Heart left ventricle (tissue), 16 donors: ENCODE measurements at places on chromosomes 7 and 10. TPM values are rescaled to one million over a fixed set of nuclear protein-coding genes. Genes with fewer than 3 reads are reported as not detected.

GRCh38 chr7:112280267-112280666 is 73.8 kb downstream of the ZNF277 start:
- no peak for DNase-seq

Gene OR2A42
- total RNA-seq: not detected

Gene PI4K2A
- 17.3 TPM for total RNA-seq

DNA sequence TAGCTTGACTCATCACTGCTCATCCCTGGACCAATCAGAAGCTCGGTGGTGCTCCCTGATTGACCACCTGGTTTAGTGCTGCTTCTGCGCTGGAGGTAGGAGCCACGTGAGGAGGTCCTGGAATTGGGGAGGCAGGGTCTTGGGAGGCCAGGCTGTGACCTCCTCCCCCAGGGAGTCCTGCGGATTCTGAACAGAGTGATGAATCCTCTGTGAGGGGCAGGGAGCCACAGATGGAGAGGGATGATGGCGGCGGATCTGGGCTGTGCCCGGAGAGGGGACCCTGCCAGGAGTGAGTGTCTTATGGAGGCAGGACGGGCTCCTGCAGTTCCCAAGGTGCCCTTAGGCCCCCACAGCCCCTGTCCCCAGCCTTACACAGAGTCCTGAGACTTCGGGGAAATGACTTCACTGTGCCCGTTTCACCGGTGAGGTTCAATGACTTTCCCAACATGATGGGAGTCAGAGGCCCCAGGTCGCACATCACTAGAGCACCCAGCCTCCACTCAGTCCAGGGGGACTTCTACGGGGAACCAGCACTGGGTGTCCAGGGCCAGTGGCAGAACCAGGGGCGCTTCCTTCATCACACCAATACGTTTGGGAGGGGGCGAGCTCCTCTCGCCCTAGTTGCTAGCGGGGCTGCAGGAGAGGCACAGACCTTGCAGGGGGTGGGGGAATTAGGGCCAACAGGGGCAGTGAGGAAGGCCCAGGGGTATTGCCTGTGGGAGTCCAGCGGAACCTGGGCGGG is 48.9 kb downstream of the FKBP6 start:
- no peak for DNase-seq

Gene H2BK1
- total RNA-seq: not detected

DNA sequence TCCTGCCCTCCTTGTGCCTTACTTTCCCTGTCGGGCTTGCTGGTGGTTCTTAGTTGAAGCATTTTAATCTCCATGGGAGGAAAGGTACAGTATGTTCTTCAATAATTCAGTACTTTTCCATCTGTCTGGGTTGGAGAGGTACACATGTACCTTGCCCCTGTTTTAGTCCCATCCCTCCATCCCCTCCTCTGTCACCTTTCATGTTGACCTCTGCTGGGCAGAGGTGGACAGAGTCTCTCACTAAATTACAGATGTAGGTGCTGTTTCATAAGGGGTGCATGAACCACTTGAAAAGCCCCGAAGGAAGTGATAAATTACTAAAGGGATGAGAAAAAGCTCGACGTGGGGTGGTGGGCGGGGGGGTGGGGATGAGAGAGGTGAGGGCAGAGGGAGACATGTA is 5.4 kb downstream of the AGFG2 start:
- DNase-seq: no peak

- no peak for DNase-seq
These were observed 182.6 kb downstream of the NEBL start for GRCh38 chr10:20714518-20714917.

DNA sequence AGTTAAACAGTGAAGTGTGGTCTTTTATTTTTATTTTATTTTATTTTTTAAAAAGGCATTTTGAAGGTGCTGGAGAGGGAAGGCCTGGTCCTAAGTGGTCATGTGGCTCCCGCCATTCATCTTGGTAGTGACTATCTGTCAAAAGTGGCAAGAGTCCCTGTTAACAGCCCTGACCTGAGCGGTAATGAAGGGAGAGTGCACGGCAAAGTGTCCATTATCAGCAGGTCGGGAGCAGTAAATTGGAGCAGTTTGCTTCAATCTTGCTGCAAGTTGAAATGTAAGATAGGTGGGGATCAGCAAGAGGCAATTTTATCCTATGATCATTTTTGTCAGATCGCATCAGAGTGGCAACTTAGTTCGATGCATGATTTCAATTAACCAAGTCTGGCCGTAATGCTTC is 227.4 kb upstream of the SP4 start:
- DNase-seq: no peak

- DNase-seq: peak; percentile 67
These were observed at the start of gene HHEX for GRCh38 chr10:92689663-92690210. HHEX (plus strand) TSS chr10:92689955; CDS start chr10:92689987, 32 bp downstream.

- no peak for DNase-seq
These were observed at the start of gene HOXA5 for GRCh38 chr7:27143023-27143949. HOXA5 (minus strand) TSS chr7:27143681; CDS start chr7:27143607, 74 bp downstream.

Gene SAP25
- 1.4 TPM for total RNA-seq

Gene OGDHL
- total RNA-seq: 7.0 TPM

GRCh38 chr7:82430500-82431465 is 12.8 kb downstream of the CACNA2D1 start:
- no peak for DNase-seq

DNA sequence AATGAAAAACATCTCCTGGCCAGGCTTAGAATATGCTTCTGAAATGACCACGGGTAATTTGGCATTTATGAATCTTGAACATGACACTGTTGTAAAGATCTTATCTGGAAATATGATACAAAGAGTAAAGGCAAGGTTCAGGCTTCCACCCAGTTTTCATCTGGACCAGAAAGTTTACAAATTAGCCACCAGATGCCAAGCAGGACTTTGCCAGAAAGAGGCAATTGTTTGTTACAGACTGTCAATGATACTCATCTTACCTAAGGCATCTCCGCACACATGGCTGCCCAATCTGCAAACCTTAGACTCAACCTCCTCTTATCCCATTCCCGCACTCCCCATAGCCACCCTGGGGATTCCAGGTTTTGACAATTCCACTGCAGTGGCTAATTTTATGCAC is 795.3 kb downstream of the TYW1 start:
- no peak for DNase-seq

Gene SLC13A1
- total RNA-seq: not detected

- DNase-seq: no peak
These were observed 33.9 kb upstream of the SEMA3A start for GRCh38 chr7:84228526-84228925.

- DNase-seq: no peak
These were observed 29.8 kb upstream of the FGFR2 start for GRCh38 chr10:121627876-121628581.

Gene OR6B1
- not detected for total RNA-seq

- no peak for DNase-seq
These were observed 72.6 kb downstream of the FOXP2 start for GRCh38 chr7:114487174-114487573.

DNA sequence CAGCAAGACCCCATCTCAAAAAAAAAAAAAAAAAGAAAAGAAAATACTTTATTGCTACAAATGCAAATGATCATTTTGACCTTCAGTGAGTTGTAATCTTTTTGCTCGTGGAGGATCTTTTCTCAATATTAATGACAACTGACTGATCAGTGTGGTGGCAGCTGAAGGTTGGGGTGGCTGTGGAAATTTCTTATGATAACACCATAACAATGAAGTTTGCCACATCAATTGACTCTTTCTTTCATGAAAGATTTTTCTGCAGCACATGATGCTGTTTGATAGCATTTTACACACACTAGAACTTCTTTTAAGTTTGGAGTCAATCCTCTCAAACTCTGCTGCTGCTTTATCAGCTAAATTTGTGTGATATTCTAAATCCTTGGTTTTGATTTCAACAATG is 12.4 kb upstream of the CCDC7 start:
- DNase-seq: no peak

DNA sequence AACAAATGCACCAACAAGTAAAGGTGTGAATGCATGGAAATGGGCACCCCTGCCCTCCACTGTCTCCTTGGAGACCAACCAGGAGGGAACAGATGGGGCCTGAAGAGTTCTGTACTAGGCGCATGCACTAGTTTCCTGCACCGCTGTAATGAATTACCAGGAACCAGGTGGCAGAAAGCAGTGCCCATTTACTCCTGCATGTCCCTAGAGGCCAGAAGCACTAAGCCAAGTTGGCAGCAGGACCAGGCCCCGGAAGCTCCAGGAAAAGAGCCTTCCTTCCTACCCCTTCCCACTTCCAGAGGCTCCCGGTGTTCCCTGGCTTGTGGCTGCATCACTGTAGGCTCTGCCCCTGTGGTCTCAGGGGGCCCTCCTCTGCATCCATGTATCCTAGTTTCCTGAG is 237.5 kb upstream of the PPP2R2D start:
- DNase-seq: no peak

DNA sequence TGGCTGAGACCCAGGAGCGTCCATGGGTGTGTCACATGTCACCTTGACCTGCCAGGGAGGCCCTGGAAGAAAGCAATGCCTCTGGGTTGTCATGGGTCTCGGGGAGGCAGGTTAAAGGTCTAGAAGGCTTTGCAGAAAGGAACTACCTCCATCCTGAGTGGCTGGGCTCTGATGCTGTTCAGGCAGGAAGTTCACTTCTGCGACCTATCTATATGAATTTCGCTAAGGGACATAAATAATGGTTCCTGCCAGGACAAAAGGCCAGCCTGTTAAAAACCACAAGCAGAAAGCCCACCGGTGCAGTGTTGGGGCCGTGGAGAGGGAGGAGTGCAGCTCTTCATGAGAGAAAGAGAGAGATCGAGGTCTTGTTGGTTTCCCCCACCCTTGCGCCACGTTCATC is 182.9 kb downstream of the PTPN20 start:
- DNase-seq: no peak

DNA sequence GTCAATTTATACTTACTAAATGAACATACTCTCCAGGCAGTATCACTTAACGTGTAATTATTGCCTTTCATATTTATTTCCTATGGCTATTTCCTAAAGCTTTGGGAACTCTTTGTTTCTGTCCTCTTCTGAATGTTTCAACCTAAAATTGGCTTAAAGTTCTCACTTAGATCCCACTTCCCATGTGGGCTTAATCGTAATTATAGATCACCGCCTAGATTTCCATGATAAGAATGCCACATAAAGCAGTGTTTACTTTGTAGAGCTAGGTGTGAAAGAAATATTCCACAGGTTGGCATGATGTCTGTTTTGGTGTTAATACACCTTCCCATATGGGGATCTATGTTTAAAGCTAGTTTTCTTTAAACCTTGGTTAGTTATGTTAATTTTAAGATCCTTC is 1.5 kb downstream of the HDAC9 start:
- no peak for DNase-seq

Gene MMRN2
- 39.1 TPM for total RNA-seq

DNA sequence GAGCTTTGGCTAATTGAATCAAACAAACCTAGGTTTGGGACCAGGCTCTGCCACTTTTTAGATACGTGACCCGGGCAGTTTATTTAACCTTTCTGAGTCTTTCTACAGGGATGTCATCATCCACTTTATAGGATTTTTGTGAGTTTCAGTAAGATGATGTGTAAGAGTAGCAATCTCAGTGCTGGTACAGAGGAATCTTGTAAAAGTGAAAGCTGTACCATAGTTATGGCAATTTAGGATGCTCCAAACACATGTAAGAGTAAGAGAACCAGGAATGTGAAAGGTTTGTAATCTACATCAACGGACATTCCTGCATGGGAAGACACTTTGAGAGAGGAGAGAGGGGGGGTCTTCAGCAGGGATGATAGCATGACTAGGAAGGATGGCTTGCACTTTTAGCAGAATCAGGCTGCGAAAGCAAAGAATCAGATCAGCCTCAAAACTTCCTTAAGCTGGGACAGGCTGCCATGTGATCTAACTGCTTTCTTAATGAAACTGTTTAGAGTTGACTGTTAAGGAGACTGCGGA is 968 bp downstream of the NOLC1 start:
- no peak for DNase-seq

Gene GIMAP1
- 5.7 TPM for total RNA-seq

- DNase-seq: no peak
These were observed 569.8 kb downstream of the DNAJB6 start for GRCh38 chr7:157906583-157906982.

Gene AKR1D1
- total RNA-seq: not detected

GRCh38 chr7:106731187-106731586 is 70.2 kb upstream of the CCDC71L start:
- no peak for DNase-seq

- DNase-seq: peak; percentile 28
These were observed 5.5 kb downstream of the TUBGCP2 start for GRCh38 chr10:133303206-133303605.

Gene PPP1R3C
- 150 TPM for total RNA-seq

GRCh38 chr10:44830022-44830421 is 81.1 kb upstream of the TMEM72 start:
- DNase-seq: no peak

DNA sequence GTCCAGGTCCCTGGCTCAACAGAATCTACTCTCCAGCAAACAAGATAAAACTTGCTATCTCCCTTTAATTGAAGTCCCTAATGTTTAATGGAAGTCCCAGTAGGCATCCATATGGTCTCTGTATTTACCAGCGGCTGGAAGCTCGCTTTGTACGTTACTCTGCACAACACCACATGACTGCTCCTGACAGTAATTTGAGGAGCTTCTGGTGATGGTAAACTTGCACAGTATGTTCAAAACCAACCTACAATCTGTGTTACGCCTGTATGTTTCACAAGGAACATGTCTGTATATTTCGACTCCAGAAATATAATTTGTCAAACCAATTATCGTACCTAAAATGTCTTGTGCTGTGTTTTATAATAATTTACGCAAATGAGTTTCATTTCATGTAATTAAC is 4.4 kb upstream of the TECPR1 start:
- no peak for DNase-seq

GRCh38 chr10:98135222-98135899 is 904 bp downstream of the R3HCC1L start:
- no peak for DNase-seq

DNA sequence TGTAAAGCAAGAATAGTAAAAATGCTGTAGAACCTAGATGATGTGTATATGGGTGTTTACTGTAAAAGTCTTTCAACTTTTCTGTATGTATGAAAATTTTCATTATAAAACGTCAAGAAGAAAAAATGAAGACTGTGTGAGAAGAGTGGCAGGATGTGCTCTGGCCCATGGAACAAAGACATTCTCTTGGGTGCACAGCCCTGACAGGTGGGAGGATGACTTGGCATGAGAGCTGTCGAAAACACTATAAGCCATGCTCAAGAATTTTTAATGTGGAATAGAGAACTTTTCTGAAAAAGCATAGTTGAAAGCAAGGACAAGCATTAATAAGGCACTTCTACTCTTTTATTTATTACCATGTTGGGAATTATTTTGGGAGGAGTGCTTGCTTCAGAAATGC is 184.1 kb upstream of the PRR15 start:
- DNase-seq: no peak

- no peak for DNase-seq
These were observed 83.9 kb upstream of the UNC5B start for GRCh38 chr10:71128311-71128980.

- no peak for DNase-seq
These were observed 81.1 kb upstream of the STEAP1B start for GRCh38 chr7:22581099-22581498.

GRCh38 chr10:97116462-97117162 is 69.1 kb downstream of the SLIT1 start:
- no peak for DNase-seq

Gene GIMAP6
- total RNA-seq: 30.5 TPM

- DNase-seq: peak; percentile 73
These were observed 59.1 kb downstream of the PDGFA start for GRCh38 chr7:460374-461116.
